A549 treated with dexamethasone at 1 μM for 4 hours (cell line): ENCODE measurements at places on chromosomes 2 and 18. TPM values are rescaled to one million over a fixed set of nuclear protein-coding genes. Genes with fewer than 3 reads are reported as not detected.

The GALNT5 gene
- total RNA-seq = 2.0 to 2.4 TPM (median 2.1 TPM) in 5 replicates

The RESP18 gene
- total RNA-seq = not detected in 5 replicates

The OTOS gene
- total RNA-seq = not detected in 5 replicates

The MOGAT1 gene
- not detected in 5 replicates for total RNA-seq

The MBD1 gene
- total RNA-seq = 24.7 to 35.9 TPM (median 33.3 TPM) in 5 replicates

The PRKCE gene
- total RNA-seq = 8.9 to 12.5 TPM (median 10.6 TPM) in 5 replicates
